ENCODE measurements at places on chromosomes 3 and 15.
A peak's percentile ranks its signal among the peaks of the same experiment; 100 is the strongest.

DNA sequence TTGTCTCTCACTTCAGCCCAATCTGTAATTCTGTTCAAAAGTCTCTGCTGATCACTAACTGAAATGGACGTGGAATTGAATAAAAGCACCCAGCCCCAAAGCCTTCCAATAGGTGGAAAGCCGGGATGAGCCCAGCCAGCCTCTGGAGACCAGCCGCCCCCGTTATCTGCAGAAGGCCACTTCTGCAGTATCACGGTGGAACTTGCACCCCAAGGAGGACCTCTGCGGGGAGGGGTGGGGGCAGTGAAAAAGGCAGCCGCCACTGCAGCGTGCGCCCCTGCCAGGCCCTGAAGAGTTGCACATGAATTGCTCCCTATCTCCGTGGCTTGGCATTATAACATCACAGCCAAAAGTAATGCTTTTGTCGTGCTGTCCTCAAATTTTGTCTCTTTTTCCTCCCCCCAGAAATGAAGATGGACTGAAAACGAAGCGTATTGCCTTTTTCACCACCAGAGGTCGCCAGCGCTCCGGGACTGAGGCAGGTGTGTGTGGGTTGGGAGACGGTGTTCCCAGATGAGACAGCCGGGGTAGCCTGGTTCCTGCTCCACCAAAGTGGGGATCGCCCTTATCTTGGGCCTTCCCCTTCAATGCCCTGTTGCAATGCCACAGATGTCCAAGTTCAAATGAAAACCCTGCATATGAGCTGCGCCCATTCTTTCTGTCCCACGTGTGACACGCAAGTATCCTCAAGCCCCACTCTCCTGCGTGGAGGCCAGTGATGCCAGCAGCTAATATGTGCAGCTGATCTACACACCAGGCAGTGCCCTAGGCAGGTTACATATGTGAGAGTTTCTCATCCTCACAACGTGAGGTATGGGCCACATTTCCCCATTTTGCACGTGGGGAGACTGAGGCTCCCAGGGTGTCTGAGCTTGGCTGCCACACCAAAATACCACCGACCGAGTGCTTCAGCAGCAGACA lies 96.0 kb downstream of the LRRK1 start:
- H3K4me1 ChIP-seq = peaks cover 49% of the 10 kb centered on the region
- H3K36me3 ChIP-seq = no peaks in the 10 kb centered on the region
- no peak overlapping the region for H3K27ac ChIP-seq
- no peak overlapping the region for H3K4me3 ChIP-seq
- peaks cover 9% of the 10 kb centered on the region for H3K27me3 ChIP-seq

- H3K4me1 ChIP-seq = no peaks in the 10 kb centered on the region
- no peak overlapping the region for H3K27ac ChIP-seq
- H3K36me3 ChIP-seq = peaks cover 6% of the 10 kb centered on the region
- H3K27me3 ChIP-seq = peaks cover 4% of the 10 kb centered on the region
- no peak overlapping the region for H3K4me3 ChIP-seq
- no peak for DNase-seq
These were observed 92.6 kb downstream of the SUCLG2 start for GRCh38 chr3:67561667-67562394.

DNA sequence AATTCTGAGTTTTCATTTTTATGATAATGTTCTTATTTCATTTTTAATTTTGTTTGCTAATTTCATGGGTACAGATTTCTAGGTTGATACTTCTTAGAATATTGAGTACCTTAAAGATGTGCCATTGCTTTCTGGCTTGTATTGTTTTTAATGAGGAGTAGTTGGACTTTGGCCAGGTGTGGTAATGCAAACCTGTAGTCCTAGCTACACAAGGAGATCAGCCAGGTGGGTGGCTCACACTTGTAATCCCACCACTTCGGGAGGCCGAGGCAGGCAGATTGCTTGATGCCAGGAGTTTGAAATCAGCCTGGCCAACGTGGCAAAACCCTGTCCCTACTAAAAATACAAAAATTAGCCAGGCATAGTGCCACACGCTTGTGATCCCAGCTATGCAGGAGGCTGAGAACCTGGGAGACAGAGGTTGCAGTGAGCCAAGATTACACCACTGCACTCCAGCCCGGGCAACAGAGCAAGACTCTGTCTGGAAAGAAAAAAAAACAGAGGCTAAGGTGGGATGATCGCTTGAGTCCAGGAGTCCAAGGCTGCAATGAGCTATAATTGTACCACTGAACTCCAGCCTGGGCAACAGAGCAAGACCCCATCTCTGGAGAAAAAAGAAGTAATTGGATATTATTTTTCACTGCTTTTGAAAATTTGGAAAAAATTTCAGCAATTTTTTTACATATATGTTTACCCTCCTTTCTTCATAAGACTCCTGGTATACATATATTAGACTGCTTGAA lies 198.0 kb downstream of the ALCAM start:
- no peak for DNase-seq
- H3K4me1 ChIP-seq = no peaks in the 10 kb centered on the region
- peaks cover 25% of the 10 kb centered on the region for H3K36me3 ChIP-seq
- H3K27ac ChIP-seq = no peak overlapping the region
- H3K4me3 ChIP-seq = no peak overlapping the region

GRCh38 chr3:57998366-57999283 lies 9.6 kb upstream of the FLNB start:
- H3K27ac ChIP-seq = peak overlapping the region; percentile 76
- no peak for DNase-seq
- H3K36me3 ChIP-seq = no peaks in the 10 kb centered on the region

DNA sequence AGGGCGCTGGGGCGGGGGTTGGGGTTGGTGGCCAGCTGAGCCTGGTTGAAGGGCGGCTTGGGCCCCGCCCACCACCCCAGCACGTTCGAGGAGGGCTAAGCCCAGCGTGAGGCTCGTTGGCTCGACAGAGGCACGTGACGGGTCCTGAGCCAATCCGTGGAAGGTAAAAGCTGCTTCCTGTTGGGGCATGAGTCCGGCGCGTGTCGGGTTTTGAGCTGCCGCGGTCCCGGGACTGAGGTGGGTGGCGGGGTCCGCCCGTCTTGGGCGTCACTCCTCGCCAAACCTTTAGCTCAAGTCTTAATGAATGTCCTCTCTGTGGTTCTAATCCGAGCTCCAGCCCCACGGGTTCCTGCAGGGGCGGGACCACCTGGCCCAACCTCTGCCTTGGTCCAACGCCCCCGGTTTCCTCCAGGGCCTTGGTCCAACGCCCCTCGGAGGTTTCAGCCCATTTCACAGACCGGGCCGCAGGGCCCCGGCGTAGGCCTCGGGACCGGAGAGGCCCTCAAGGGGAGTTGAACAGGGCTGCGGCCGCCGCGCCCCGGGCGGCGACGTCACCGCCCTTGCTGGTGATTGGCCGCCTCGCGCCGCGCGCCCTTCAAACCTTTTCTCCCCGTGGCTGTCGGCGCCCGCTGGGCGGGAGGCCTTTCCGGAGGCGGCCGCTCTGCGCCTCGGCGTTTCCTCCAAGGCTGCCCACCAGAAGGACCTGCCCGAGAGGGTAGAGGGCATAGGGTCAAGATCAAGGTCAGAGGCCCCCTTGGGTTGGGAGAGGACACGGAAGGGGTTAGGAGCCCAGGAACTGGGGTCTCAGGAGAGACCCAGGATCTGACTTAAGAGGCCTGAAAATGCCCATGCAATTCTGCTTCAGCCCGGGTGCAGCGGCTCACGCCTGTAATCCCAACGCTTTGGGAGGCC lies at the start of gene RCCD1:
Gene RCCD1, plus strand, starts transcription at position 173 of the 912 bp plus-strand sequence. CDS start 1,851 bp downstream, outside the sequence.
- H3K4me1 ChIP-seq = peaks cover 16% of the 10 kb centered on the region
- peaks cover 19% of the 10 kb centered on the region for H3K27me3 ChIP-seq
- H3K4me3 ChIP-seq = peak within 1 kb of the TSS; percentile 80
- peak within 1 kb of the TSS; percentile 81 for H3K27ac ChIP-seq
- peaks cover 33% of the 10 kb centered on the region for H3K36me3 ChIP-seq
- peak; percentile 88 for DNase-seq

DNA sequence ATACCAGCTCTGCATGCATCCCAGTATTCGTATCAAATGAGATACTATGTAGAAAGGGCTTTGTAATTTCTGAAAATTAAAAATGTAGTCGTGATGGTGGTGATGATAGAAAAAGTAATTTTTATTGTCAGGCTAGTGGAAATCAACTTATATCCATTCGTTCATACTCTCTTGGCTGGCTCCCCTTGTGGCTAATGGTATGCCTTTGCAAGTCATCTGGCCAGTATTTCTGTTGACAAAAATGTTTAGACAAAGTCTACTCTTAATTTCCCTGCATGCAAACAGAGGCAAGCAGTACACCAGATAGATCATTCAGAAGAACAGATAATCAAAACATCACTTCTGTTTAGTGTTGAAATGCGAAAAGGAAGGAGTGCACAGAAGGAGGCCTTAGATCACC lies 49.6 kb upstream of the DUT start:
- no peak for DNase-seq
- no peak overlapping the region for H3K27ac ChIP-seq
- H3K4me3 ChIP-seq = no peak overlapping the region
- peaks cover 54% of the 10 kb centered on the region for H3K4me1 ChIP-seq
- H3K27me3 ChIP-seq = no peaks in the 10 kb centered on the region

DNA sequence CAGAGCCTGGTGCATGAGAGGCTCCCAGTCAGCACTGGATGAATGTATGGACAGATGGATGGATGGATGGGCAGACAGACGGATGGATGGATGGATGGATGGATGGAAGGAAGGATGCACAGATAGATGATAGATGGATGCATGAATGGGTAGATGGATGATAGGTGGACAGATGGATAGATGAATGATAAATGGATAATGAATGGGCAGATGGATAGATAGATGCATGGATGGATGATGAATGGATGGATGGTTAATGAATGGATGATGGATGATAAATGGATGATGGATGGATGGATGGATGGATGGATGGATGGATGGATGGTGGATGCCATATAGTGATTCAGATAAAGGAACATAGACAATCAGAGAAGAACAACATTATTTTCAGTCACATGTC lies 71.0 kb downstream of the SLC6A11 start:
- DNase-seq = no peak
- peaks cover 47% of the 10 kb centered on the region for H3K27me3 ChIP-seq
- H3K4me3 ChIP-seq = no peak overlapping the region
- H3K27ac ChIP-seq = no peak overlapping the region
- H3K4me1 ChIP-seq = no peaks in the 10 kb centered on the region
- H3K36me3 ChIP-seq = no peaks in the 10 kb centered on the region

- H3K27me3 ChIP-seq = peaks cover 5% of the 10 kb centered on the region
- H3K4me3 ChIP-seq = no peak overlapping the region
- no peak for DNase-seq
These were observed 137.3 kb upstream of the SLC24A5 start for GRCh38 chr15:47983533-47983932.

DNA sequence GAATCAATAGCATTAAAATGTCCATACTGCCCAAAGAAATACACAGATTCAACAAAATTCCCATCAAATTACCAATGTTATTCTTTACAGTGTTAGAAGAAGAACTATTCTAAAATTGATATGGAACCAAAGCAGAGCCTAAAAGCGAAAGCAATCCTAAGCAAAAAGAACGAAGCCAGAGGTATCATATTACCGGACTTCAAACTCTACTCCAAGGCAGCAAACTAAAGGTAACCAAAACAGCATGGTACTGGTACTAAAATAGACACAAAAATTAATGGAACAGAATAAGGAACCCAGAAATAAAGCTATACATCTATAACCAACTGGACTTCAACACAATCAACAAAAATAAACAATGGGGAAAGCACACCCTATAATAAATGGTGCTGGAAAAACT lies 167.5 kb downstream of the ADAMTS9 start:
- no peak overlapping the region for H3K4me3 ChIP-seq
- DNase-seq = no peak
- H3K27ac ChIP-seq = no peak overlapping the region

DNA sequence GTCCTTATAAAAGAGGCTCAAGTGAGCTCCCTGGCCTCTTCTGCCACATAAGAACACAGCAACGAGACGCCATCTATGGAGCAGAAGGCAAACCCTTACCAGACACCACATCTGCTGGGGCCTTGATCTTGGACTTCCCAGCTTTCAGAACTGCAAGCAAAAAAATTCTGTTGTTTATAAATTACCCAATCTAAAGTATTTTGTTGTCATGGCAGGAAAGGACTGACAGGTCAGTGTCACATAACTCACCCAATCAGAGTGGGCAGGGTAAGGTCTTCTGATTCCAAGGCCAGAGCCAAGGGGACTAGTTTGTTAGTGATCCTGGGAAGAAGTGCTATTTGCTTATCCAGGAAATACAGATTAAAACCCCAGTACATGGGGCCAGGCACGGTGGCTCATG lies 98.9 kb downstream of the HMG20A start:
- DNase-seq = no peak
- no peak overlapping the region for H3K4me3 ChIP-seq
- H3K27me3 ChIP-seq = peaks cover 6% of the 10 kb centered on the region
- no peaks in the 10 kb centered on the region for H3K36me3 ChIP-seq

DNA sequence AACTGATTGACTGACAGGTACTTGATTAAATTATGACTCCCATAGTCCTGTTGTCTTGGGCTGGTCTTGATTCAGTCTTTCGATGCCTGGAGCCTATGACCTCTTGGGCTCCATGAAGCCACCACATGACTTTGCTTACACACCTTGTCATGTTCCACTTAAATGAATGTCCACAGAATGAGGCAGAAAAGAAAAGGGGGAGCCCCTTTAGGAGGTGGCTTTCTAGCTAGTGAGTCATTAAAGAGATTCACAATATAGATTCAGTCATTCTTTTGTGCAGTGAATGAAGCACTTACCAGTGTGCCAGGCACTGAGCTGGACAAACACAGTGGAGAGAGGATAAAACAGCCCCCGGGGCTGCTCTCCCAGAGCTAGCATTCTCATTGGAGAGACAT lies 17.1 kb downstream of the VIPR1 start:
- peaks cover 4% of the 10 kb centered on the region for H3K27me3 ChIP-seq
- no peaks in the 10 kb centered on the region for H3K36me3 ChIP-seq
- H3K4me3 ChIP-seq = no peak overlapping the region
